Testis (tissue), 5 donors: ENCODE measurements at places on chromosomes 1 and 21.

DNA sequence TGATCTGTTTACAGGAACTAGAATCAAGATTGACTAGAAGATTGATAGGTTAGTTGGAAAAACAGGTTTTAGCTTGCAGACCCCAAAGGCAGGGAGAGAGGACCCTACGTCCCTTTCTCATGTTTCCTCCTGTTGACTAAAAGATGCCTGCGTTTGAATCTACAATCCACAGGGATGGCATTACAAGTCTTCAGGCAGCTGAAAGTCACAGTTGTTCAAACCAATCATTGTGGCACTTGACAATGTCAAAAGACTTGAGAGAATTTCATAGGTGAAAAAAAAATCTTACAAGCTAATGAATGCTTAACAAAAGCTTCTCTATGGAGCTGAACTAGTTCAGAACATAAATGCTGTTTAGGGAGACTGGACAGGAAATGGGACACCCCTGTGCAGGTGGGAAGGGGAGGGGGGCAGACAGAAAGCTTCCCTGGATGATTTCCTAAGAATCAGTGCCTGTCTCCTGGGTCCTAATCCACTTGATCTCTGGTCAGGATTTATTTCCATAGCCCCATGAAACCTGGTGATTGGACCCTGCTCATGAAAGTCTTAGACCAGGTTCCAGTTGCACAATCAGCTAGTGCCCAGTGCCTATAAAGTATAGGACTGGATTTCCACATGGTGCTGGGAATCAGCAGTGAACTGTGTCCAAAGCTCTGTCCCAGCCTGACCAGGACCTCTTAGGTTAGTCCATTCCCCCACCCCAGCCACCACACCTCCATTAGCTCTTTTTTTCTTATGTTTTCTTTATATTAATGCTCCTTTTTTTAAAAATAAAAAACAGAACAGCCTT, 91.6 kb upstream of the BCAR3 start:
- DNase-seq, result no peak

DNA sequence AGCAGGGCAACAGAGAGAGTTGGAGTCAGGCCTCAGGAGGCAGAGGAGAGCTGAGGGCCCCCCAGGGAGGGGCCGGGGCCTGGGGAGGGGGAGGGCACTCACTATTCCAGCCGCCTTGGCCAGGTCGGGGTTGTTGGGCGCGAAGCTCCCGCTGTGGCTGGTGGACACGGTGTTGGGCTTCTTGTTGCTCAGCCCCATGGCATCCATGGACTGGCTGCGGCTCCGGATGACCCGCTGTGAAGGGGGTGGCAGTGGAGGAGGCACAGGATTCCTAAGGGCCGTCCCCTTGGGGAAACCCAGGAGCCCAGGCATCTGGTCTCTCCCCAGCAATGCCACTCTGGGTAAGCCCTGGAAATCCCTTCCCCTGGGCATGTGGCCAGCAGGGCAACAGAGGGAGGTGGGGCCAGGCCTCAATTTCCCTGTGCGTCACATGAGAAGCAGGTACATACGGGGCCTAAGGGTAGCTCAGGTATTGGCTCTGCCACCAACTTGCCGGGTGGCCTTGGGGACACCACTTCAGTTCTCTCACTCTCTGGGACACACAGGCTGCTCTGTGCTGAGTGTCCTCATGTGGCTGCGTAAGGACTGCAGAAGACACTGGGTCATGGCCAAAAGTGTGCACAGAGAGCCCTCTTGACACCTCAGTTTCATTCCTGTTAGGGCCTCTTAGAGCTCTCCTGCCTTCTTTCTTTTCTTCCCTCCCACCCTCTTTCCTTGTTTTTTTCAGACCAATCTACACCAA, 63.0 kb downstream of the RAP1GAP start:
- no peak for DNase-seq

DNA sequence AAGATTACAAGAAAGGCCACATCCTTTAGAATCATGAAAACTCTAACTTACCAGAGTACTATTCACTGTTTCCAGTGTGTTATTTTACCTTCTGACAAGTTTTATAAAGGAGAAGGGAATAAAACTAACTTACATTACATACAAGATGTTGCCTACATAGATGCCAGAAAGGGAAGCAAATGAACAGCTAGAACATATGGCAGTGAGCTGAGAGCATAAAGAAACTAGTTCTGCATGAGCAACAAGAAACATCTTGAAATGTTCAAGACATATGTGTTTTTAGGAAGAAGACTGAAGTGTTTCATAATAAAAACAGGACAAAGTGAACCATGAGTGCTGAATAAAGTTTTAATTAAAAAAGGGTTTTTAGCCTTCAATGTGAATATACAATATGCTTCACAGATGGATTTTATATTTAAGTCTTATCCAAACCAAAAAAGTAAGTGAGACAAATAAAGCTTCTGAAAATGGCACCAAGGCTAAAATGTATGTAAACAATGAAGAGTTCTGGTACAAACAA, 39.4 kb downstream of the SLC5A9 start:
- DNase-seq, result no peak

DNA sequence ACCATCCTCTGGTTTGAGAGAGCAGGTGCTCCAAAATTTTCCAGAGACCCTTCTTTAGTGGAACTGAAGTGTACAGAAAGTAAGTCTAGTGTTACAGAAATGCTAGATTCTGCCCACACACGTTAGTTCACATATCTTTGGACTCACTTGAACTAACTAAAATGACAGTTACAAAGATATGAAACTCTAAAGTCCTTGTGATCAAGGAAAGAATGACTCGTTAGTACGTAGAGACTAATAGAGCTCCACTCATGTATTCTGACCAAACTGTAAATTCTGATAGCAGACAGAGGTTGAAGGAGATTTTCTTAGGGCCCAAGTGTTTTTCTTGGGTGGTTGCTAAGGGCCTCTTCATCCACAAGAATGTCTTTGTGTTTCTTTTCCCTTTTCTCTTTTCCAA, 491.5 kb upstream of the B3GALT2 start:
- no peak for DNase-seq

DNA sequence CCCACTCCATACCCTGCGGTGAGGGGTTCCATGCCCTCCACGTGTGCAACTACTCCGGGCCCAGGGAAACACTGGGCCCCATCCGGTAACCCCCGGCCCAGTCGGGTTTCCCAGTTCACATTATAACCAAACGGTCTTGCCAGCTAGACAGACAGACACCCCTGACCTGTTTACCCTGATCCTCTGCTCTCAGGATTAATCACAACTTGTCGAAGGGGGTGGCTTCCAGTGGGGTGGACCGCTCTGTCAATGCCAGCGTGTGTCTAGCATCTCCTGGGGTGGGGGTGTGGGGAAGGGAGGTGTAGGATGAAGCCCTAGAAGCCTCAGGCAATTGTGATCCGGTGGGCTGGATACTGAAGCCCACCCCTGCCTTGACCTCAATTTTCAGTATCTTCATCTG, 4.6 kb upstream of the OLIG2 start:
- no peak for DNase-seq

DNA sequence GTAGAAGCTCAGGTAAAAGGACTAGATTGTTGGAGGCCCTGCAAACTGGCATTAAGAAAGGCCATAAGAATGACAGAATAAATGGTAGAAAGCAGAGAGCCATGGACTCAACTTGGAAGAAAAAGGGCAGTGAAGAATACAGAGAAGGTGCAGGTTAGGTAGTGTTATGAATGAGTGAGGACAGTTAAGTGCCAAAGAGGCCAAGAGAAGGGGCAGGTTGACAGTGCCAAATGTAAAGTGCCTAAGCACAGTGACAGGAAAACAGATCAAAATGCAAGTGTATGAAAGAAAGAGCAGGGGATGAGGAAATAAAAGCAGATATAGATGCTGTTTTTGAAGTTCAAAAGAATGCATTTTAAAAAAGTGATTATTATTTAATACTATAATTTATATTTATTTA, 43.7 kb downstream of the INTS7 start:
- DNase-seq, result no peak

DNA sequence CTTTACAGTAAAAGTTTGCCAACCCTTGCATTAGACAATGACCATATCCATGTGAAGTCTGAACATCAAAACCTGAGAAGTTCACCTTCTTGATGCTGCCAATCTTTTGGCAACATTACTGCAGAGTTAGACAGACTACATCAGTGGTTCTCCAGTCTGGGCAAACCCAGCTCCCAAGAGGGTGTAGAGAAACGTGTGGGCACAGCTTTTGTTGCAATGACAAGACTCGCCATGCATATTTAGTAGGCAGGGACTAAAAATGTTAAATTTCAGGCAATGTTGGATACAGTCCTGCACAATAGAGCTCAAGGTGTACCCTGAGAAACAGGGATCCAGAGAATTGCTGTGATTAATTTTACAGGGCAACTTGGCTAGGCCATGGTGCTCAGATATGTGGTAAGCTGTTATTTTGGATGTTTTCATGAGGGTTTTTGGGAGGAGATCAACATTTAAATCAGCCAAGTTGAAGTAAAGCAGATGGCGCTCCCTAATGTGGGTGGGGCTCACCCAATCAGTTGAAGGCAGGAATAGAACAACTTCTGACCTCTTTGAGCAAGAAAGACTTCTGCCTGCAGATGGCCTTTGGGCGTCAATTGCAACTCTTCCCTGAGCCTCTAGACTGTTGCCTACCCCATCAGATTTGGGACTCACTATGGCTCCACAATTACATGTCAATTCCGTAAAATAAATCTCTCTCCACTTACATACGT, 37.6 kb upstream of the CLDN14 start:
- DNase-seq, result no peak

GRCh38 chr1:158095737-158096335, 84.9 kb upstream of the CD1D start:
- DNase-seq, result peak; percentile 42

DNA sequence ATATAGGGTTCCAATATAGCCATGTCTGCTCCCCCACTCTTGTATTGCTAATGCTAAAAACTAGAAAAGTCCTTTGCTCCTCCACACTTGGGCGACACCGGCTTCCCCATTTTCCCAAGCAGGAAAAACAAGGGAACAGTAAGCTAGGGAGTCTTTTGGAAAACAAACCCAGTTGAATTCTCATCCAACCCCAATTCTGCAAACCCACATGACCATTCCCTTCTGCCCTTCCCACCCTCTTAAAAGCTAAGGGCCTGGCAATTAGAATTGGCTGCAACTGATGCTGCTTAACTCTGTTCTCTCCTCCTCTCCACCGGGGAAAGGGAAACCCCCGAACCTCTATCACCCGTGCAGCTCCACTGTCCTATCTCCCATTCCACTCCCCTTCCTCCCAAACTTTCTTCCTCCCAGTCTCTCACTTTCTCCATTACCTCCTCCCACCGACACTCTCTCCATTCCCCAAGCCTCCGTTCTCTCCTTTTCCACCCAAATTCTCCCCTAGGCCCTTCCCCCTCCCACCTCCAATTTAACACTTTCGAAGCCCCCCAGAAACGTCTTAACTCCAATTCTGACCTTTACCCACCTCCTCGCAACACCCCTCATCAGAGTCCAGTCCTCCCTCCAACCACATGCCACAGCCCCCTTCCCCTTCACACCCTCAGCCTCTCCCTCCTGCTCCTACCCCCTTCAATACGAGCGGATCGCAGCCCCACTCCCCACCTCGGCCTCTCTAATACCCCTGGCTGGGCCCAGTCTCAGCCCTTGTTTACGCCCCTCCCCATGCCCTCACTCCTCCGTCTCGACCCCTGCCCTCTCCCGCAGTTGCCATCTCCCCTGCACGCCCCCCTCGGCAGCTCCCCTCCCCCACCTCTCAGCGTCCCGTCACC, 701 bp downstream of the DEDD start:
- peak; percentile 42 for DNase-seq

DNA sequence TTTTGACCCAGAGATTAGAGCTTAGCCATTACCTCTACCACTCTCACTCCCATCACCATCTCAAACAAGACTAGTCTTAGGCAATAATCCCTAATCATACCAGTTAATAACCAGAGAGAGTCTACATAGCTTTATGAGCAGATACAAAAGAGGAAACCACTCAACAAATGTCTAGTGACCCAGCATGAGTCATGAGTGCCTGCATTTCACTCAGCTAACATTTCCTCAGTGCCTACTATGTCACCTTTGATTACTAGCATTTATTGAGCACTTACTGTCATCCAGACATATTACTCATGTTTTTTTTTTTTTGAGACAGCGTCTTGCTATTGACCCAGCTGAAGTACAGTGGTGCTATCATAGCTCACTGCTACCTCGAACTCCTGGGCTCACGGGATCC, 35.9 kb upstream of the GALNT2 start:
- DNase-seq, result no peak

- no peak for DNase-seq
Measured at GRCh38 chr21:38959692-38960061, 153.9 kb downstream of the ETS2 start.

DNA sequence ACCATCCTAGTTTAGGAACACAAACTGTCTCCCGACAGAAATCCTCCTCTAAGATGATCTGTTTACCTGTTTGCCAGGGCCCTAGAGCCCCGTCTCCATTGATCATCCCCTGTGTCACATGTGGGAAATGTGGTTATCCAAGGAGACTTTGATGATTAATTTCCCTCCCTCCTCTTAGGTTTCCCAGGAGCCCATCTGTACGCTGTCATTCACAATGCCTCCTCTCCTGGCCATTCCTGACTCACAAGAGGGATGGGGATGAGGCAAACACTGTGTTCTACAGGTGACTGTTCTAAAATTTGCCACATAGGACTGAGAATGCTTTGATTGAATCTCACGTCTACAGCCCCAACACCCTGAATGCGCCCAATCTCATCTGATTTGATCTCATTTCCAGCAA, 50.0 kb downstream of the TNR start:
- DNase-seq, result no peak

- DNase-seq, result peak; percentile 56
Measured at GRCh38 chr1:51564124-51564523, 45.1 kb upstream of the EPS15 start.
